ENCODE measurements at places on chromosomes 12 and 14.

DNA sequence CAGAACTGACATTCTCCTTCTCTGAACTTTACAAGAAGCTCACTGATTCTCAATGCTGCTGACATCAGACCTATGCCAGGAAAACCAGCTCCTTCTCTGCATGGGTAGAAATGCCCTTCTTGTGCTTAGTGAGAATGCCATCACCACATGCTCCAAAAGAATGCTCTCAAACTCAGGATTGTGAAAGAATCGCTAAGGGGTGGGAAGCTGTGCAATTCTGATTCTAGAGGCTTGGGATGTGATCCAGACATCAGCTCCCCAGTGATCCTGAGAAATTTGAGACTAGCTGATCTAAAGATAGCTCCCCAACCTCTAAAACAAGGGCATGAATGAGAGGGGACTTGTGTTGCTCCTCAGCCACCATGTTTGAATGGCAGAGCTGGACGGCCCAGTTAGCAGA is 113.2 kb downstream of the DPF3 start:
- no peak for DNase-seq

DNA sequence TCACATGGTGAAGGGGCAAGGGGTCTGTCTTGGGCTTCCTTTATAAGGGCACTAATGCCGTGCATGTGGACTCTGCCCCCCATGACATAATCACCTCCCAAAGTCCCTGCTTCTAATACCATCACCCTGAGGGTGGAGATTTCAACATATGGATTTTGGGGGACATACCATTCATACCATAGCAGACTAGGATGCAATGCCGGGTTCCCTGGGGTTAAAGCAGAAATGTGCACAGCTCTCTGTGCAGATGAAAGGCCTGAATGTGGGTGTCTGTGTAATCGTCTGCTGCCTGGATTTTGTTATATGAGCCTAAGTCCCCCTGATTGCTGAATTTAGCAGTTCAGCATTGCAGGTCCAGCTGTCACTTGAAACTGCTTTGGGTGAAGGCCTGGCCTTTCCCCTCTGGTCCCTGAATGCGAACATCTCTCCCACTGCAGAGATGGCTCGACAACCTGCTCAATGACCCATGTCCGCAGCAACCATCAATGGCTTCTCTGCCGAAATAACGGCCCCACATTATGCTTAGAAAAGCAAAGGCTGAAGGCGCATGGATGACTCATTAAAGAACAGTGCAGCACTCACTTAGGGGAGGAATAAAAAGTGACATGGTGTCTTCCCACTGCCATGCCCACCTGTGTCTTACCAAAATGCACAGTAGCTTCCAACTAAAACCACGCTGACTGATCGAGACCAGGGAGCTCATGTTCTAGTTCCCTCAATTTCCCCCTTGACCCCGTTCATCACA is 286.3 kb downstream of the DPF3 start:
- no peak for DNase-seq

DNA sequence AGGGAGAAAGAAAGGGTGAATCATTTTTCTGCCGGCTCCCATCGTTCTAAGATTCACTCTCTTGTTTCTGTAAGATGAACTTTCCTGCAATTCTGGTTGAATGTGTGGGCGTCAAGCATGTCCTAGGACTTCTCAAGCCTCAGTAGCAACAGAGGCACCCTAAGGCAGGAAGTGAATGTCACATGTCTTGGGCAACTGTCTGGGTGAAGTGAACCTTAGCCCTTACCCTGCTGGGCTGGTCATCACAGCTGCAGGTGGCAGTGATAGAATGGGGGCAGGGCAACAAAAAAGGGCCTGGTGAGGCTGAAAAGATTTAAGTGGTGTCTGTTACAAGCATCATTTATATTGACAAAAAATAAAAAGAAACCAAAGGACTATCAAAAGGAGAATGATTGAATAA is 45.9 kb upstream of the CAND1 start:
- no peak for DNase-seq

- DNase-seq, result no peak
These were observed 64.7 kb downstream of the CCDC92 start for GRCh38 chr12:123907726-123908476.

- no peak for DNase-seq
These were observed 53.6 kb downstream of the AKAP6 start for GRCh38 chr14:32382704-32383103.
